Iris pigment epithelial cell (primary cell): ENCODE measurements at places on chromosomes 3 and 15.

- DNase-seq: peak; percentile 39
Observed at GRCh38 chr15:69415381-69415780, 1.2 kb downstream of the KIF23 start.

GRCh38 chr3:38284756-38285150 lies 2.7 kb downstream of the SLC22A14 start:
- peak; percentile 11 for DNase-seq

DNA sequence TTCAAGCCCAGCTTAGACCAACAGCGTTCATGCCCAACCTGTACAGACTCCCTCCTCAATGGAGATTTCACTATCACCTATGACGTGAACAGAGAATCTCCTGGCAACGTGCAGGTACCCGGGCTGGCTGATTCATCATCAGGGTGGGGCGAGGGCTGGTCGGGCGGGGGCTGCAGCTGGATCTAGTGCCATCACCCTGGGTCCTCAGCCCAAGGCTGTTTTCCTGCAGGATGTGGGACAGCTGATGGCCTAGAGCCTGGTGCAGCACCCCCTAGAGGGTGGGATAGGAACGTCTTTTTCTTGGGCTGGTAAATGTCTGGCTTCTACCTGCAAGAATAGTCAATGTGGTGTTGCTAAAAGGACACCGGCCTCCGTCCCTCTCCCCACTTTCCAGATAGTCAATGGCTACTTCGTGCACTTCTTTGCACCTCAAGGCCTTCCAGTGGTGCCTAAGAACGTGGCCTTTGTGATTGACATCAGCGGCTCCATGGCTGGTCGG lies 4.4 kb downstream of the ITIH3 start:
- DNase-seq: peak; percentile 11

DNA sequence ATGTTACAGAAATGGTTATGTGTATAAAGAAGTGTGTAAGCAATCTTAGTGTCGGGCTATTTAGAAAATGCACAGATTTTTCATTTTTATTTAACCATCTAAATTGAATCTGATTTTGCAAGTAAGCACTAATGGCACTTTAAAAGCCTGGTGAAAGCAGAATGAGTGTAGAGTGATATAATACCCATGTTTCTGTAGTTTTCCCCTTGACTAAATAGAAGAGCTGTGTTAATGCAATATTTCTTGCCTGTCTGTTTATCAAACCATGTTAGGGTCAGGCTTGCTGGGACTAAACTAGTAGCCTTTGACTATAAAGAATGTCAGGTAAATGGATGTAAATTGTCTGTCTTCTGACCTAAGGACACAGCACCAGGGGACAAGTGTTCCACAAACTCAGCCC lies 714.0 kb downstream of the CADM2 start:
- DNase-seq: no peak

- DNase-seq: no peak
Observed at GRCh38 chr3:52563984-52564383, 27.6 kb downstream of the UQCC5 start.

DNA sequence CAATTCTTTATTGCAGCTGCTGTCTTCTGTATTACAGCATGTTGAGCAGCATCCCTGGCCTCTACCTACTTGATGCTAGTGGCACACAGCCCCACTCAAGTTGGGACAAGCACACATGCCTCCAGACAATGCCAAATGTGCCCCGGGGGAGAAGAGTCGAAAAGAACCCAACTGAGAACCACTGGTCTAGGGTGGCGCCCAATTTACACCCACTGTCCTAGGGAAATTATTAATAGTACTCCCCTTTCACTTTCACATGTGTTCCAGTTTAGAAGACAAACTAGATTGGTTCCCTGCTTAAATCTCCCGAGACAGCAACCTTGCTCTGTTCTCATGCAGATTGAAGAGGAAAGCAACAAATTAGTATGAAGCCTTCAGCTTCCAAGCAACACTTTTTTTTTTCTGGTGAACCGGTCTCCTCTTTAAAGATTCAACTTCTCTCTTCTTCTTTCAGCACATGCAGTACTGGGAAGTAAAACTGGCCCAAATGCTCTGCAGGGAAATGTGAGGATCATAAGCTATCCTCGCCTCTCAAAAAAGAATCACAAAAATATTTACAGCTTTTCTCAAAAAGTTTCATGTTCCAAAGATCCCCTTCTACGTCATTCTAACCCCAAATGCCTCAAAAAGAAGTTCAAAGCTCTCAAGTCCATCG lies 823.9 kb upstream of the CFAP20DC start:
- no peak for DNase-seq
